ENCODE measurements at places on chromosomes 16 and 17.

GRCh38 chr17:64449545-64449944 lies 630 bp downstream of the MILR1 start:
- no peak for DNase-seq

- no peak for DNase-seq
These were observed 894 bp downstream of the RNF227 start for GRCh38 chr17:7915179-7915610.

DNA sequence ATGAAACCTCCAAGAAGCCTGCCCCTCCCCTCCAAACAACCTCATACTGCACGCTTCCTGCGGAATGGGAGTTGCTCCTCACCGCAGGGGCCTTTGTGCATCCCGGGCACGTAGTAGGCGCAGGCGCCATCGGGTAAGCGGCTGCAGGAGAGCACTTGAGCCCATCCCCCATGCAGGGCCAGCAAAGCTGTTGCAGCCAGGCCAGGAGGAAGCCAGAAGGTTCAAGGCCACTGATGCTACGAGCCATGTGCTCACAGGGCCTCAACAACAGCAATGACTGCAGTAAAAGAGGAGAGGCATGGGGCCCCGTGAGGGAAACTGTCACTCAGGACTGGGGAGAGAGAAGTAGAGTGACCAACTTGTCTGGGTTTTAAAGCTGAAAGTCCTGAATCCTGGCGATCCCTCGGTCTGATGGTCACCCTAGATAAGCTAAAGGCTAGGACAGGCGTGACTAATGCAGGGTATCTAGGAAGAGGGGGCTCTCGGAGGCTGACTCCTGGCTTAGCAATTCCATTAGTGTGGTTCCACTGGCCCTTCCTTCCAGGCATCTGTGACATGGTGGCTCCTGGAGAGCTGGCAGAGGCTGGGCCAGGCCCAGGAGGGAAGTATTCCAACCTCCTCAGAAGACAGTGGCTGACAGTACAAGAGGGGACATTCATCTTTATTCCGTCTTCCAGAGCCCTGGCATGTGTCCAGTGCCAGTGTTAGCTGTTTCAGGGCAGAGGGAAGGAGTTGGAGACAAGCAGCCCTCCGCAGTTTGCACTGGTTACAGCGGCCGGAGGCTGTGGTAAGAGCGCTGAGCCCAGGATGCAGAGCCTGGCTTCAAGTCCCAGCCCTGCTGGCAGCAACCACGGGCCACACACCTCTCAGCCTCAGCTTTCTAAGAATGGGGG lies 20.8 kb downstream of the GOSR2 start:
- DNase-seq, result no peak

- no peak for DNase-seq
These were observed 205.3 kb downstream of the PHKB start for GRCh38 chr16:47666434-47666833.

DNA sequence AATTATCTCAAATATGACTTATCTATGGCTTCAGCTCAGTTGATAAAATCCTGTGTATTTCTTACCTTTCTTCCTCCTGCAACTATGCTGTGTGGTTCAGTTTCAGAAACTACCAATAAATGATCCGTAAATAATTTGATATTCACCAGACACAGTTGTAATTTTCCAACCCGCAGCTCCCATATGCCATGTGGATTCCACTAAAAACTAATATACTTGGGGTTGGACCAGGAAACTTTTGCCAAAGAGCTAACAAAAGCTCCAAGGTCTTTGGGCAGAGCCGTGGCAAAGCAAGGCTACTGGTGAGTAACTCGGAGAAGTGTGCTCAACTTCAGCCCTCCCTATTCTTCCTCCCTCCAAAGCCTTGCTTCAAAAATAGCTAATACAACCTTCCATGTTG lies 2.3 kb upstream of the CHST6 start:
- no peak for DNase-seq

- no peak for DNase-seq
These were observed 6.4 kb downstream of the TEKT5 start for GRCh38 chr16:10688291-10688690.

GRCh38 chr17:78374631-78375274 lies 3.7 kb upstream of the PGS1 start:
- DNase-seq, result no peak

DNA sequence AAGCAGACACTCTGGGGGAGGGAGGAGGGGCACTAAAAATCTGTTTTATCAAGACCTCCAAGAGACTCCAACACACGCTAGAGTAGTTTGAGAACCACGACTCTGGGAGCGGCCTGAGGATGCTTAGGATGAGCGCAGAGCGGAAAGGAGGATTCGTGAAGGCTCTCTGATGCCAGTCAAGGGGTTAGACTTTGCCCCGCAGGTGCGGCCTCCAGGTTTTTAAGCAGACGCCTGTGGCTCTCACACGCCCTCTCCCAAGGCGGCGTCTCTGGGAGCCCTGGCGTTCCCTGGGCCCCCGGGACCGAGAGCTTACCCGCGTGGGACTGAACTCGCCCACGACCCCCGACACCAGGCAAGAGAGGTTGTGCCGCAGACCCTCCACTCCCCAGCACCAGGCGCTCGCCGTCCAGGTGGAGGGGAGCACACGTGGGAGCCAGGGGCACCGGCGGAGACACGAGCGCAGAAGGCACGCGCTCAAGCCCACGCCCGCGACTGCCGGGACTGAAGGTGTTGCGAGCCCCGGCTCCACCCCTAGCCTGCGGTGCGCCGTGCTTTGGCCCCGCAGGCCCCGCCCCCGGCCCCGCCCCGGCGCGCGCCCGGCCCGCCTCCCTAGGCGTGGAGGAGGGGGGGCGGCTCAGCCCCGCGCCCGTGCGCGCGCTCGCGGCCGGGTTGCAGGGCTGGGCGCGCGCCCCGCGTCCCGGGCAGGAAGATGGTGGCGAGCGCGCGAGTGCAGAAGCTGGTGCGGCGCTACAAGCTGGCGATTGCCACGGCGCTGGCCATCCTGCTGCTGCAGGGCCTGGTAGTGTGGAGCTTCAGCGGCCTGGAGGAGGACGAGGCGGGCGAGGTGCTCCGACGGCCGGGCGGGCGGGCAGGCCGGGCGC lies at the start of gene XYLT2:
Gene XYLT2, plus strand, starts transcription at position 695 of the 881 bp plus-strand sequence. Its CDS starts 15 bp downstream, at position 710.
- peak; percentile 91 for DNase-seq

GRCh38 chr17:34711646-34712045 lies 132.3 kb downstream of the TMEM132E start:
- DNase-seq, result no peak

DNA sequence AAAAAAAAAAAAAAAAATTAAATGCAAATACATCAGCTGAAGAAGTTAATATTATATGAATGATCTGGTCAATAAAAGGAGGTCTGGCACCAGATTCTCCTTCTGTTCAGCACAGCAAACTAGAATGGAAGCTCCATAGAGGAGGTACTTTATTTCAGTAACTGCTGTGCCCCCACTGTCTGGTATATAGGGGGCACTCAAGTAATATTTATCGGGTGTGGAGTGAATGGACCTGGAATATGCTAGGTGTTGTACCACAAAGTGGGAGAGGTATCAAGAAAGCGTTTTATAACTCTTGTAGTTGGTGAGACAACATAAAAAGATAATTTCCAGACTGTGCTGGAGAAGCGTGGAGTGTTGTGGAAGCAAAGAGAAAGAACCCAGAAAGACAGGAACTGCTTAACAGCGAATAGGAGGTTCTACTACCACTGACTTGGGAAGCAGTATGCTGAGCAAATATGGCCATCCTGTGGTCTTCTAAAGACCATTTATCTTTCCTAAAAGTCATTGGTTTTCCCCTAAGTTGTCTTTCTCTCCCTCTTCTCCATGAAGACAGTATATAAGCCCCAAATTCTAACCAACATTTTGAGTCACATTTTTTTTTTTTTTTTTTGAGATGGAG lies 12.2 kb upstream of the PRKCA start:
- DNase-seq, result no peak

DNA sequence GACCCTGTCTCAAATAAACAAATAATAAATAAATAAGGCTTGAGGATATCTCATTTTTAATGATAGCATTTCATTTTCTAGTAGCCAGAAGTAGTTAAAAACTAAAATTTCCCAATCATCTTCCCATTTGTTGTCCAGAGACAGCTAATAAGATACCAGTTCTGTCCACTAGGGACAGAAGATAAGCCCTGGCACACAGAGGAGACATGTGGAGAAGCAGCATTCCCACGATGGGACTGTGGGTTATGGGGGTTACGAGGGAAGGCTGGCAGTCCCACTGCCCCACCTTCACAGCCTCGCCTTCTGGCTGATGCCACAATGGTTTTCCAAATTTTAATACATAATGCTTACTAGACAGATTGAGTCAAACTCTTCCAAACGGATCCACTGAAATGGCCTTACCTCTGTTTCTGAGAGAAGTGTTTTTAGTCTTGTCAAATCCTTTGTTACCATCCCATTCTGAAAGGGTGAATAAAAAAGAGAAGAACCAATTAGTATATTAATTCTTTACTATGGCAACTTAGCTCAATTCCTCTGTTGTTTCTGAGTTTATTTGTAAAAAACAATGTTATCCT lies 44.2 kb downstream of the HELZ start:
- no peak for DNase-seq

- DNase-seq, result no peak
These were observed 64.7 kb downstream of the KLHDC4 start for GRCh38 chr16:87701078-87701460.

- no peak for DNase-seq
These were observed 267.5 kb downstream of the SEC14L1 start for GRCh38 chr17:77408284-77408683.

- peak; percentile 24 for DNase-seq
These were observed 2.6 kb downstream of the COG4 start for GRCh38 chr16:70520612-70521297.

DNA sequence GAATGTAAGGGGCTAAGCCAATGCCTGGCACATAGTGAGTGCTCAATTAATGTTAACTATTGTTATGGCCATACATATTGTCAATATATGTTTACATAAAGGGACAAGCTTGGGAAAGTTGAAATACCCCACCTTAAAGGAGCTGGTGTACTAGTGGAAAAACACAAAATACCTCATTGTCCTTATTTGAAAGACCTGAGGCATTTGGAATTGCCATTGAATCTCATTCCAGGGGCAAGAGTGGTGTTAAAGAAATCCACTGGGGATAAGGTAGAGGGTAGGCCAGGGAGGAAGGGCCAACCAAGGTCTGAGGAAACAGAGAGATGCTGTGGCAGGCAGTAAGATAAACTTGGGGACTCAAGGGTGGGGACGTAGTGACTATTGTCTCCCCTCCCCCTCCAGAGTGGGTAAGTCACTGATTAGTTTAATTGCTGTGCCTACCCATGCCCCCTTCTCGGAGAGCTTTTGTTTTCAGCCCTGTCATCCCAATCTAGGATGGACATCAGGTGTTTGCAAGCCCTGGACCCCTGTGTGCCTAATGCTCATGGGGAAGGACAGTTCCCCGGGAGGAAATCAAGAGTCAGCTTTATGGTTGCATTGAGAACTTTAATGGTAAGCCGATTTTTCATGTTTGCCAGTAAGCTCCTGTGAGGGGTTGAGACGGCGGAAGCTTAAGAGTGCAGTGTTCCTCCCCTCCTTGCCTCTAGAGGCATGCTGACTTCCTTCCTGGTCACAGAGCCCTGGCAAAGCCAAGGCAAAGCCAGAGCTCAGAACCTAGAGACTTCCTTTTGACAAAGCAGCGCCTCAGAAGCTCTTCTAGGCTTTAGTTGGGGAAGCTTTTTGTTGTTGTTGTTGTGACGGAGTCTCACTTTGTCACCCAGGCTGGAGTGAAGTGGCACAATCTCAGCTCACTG lies 2.5 kb upstream of the HEATR9 start:
- DNase-seq, result no peak

GRCh38 chr16:11796227-11797165 lies 562 bp downstream of the ZC3H7A start:
- DNase-seq, result peak; percentile 35

- DNase-seq, result no peak
These were observed 9.8 kb downstream of the TRPV2 start for GRCh38 chr17:16425202-16425601.

GRCh38 chr17:54021418-54021817 lies 198.7 kb downstream of the KIF2B start:
- DNase-seq, result no peak

DNA sequence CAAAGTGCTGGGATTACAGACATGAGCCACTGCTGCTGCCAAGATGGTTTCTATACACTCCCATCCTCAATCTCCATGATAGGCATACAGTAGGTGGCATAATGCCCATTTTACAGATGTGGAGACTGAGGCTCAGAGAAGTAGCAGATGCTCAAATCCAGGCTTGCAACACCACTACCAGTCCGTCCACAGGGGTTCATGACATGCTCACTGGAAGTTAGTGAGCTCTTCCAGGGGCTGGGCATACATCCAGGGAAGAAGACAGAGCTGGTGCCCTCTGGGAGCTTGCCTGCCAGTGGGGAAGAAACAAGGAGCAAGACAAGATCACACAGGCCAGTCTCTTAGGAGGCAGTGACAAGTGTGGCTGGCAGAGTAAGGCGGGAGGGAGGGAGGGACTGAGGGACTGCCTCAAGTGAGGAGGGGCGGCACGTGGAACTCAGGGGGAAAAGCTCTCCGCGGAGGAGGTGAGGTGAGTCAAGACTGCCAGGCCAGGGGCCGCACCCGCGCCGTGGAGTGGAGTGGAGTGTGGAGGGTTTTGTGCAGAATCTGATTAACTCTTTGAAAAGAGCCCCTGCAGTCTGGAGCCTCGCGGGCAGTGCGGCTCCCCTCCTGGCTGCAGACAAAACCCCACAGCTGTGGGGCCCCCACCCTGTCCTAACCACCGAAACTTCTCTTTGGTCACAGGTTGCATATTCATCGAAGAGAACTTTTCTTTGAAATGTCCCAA lies 27.9 kb downstream of the SREBF1 start:
- no peak for DNase-seq

DNA sequence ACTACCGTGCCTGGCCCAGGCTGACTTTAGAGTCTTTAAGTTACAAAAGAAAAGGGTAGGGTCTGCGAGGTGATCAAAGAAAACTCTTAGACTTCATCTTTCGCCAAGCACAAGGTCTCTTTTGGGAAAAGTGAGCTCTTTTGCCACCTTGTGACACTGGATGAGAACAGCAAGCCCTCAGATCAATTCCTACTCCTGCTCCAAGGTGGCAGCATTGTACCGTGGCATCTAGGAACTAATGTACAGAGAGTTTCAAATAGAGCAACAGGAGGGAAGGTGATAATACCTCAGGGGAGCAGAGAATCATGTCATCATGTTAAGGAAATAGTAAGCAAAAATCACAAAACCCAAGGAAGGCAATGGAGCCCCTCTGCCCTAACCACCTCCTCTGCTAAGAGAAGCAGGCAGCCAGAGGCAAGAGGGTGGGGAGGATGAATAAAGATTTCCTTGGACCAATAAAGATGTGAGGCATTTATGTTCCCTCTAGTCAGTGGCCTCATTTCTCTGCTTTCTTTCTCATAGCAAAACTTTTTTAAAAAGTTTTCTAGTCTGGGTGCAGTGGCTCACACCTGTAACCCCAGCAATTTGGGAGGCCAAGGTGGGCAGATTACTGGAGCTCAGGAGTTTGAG lies 2.1 kb upstream of the C17orf78 start:
- DNase-seq, result peak; percentile 52

DNA sequence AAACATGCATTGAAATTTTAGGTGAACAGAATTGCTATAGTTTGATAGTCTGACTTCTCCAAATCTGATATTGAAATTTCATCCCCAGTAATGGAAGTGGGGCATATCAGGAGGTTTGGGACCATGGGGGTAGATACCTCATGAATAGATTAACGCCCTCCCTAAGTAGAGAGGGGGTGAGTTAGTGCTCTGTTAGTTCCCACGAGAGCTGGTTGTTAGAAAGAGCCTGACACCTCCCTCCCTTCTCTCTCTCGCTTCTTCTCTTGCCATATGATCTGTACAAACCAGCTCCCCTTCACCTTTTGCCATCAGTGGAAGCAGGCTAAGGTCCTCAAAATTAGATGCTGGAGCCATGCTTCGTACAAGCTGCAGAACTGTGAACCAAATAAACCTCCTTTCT lies 78.8 kb downstream of the BRIP1 start:
- no peak for DNase-seq

- DNase-seq, result no peak
These were observed 23.5 kb downstream of the NUBP1 start for GRCh38 chr16:10767127-10767526.

- DNase-seq, result no peak
These were observed 5.5 kb downstream of the TRAF7 start for GRCh38 chr16:2160915-2161551.

Data from immature natural killer cell (primary cell).